Activated CD8-positive, alpha-beta T cell treated with anti-CD3 and anti-CD28 coated beads, Interleukin-2, amount 10 ng/mL, durations not matched to agents 7 days and 5 days (primary cell): ENCODE measurements at places on chromosomes 1 and 21. TPM values are rescaled to one million over a fixed set of nuclear protein-coding genes. Genes with fewer than 3 reads are reported as not detected.

CRP gene
- not detected for total RNA-seq

MTMR11 gene
- 1.0 TPM for total RNA-seq

CD1B gene
- total RNA-seq, result not detected

PPIAL4G gene
- total RNA-seq, result 0.60 TPM

ZNF496 gene
- 22.0 TPM for total RNA-seq

TAS1R1 gene
- total RNA-seq, result not detected

IGSF3 gene
- total RNA-seq, result 0.16 TPM

DNASE2B gene
- total RNA-seq, result not detected
